ENCODE measurements at places on chromosomes 5 and 9. TPM values are rescaled to one million over a fixed set of nuclear protein-coding genes. Genes with fewer than 3 reads are reported as not detected.

DNA sequence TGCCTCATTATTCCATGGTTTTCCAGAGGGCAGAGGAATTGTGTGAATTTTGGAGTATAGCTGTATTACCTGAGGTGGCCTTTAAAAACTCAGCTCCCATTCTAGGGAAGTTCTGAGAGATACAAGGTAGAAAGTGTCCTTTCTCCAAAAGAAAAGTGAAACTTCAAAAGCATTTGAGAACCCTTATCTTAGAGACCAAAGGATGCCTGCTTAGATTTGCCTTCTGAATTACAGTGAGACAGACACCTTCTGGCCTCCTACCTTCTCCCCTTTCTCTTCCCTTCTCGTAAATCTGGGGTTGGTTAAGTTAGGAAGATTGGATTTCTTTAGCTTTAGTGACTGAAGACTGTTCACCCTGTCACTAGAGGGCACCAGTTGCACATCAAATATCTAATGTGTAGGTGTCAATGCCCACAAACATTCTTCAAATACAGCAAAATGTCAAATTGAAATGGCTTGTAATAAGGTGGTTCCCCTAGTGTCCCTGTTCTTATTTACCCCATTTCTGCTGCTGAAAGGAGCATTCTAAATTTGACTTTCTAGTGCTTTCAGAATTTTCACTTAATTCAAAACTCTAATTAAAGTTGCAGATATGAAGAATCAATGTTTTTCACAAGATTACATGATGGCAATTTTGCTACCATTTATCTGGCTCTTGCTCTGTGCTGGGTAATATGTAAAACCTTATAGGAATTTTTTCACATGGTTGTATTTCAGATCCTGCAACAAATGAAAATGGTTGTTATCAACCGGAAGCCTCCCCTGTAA, 46.7 kb downstream of the PRRC1 start:
- no peak overlapping the region for H3K27ac ChIP-seq
- H3K36me3 ChIP-seq = no peaks in the 10 kb centered on the region
- H3K4me1 ChIP-seq = no peaks in the 10 kb centered on the region
- DNase-seq = no peak

- no peaks in the 10 kb centered on the region for H3K4me1 ChIP-seq
- no peaks in the 10 kb centered on the region for H3K27me3 ChIP-seq
- no peak for DNase-seq
- H3K36me3 ChIP-seq = no peaks in the 10 kb centered on the region
- H3K27ac ChIP-seq = no peak overlapping the region
These were observed 20.5 kb upstream of the NDFIP1 start for GRCh38 chr5:142087920-142088679.

DNA sequence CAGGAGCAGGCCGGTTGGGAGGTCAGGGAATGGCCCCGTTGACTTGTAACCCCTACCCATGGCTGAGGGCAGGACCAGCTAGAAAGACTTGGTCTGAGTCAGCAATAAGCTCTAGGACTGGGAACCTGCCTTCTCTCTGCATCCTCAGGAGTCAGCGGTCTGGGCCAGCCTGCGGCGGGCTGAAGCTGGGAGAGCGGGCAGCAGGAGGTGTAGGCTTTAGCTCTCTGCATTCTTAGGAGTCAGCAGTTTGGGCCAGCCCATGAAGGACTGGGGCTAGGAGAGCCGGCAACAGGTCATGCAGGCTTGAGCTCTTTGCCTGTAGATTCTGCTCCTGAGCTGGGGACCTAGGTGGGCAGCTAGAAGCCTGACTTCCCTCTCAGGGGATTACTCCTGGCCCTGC, 6.4 kb upstream of the SMIM32 start:
- DNase-seq = no peak
- no peaks in the 10 kb centered on the region for H3K4me1 ChIP-seq
- H3K27me3 ChIP-seq = peaks cover 4% of the 10 kb centered on the region
- no peak overlapping the region for H3K27ac ChIP-seq
- no peak overlapping the region for H3K4me3 ChIP-seq

- no peaks in the 10 kb centered on the region for H3K27me3 ChIP-seq
- no peaks in the 10 kb centered on the region for H3K36me3 ChIP-seq
- peaks cover 33% of the 10 kb centered on the region for H3K4me1 ChIP-seq
- peak overlapping the region; percentile 40 for H3K4me3 ChIP-seq
- H3K27ac ChIP-seq = peak overlapping the region; percentile 66
These were observed 138.4 kb downstream of the LHFPL2 start for GRCh38 chr5:78509884-78510769.

GRCh38 chr5:125181955-125182354, 435.5 kb upstream of the ZNF608 start:
- H3K4me3 ChIP-seq = no peak overlapping the region
- no peaks in the 10 kb centered on the region for H3K4me1 ChIP-seq
- H3K27ac ChIP-seq = no peak overlapping the region
- no peaks in the 10 kb centered on the region for H3K27me3 ChIP-seq

- no peaks in the 10 kb centered on the region for H3K36me3 ChIP-seq
- H3K27ac ChIP-seq = peak overlapping the region; percentile 99
- peaks cover 90% of the 10 kb centered on the region for H3K4me1 ChIP-seq
- peak overlapping the region; percentile 21 for H3K4me3 ChIP-seq
These were observed 6.0 kb downstream of the B4GALT1 start for GRCh38 chr9:33161011-33161588.

- no peaks in the 10 kb centered on the region for H3K27me3 ChIP-seq
- H3K36me3 ChIP-seq = no peaks in the 10 kb centered on the region
- H3K27ac ChIP-seq = no peak overlapping the region
- no peak for DNase-seq
- peak overlapping the region; percentile 19 for H3K4me3 ChIP-seq
These were observed 91.5 kb downstream of the LMNB1 start for GRCh38 chr5:126868338-126869004.

DNA sequence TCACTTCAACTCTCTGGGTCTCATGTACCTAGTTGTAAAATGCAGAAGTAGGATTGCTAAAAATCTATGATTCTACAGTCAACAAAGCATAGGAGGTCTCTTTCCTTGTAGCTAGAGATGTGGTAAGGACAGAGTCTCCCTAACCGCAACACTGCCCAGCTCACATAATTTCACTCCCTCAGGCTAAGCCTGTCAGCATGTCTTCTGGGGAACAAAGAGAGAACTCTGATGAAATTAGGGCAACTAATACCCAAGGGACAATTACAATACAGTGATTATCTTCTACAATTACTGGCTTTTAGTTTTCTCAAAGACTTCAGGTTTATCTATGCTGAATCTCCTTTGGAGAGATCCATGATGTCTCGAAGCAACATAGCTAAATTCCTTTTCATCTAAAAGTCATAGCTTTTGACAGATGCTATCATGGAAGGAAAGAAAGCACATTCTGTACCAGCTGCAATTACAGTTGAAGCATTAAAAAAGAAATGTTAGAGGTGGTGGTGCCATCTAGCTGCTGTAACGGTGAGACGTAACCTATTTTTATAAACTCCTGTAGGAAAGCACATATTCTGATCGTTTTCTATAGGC, 141.1 kb upstream of the TARS1 start:
- H3K27ac ChIP-seq = peak overlapping the region; percentile 13
- no peak overlapping the region for H3K4me3 ChIP-seq
- H3K4me1 ChIP-seq = no peaks in the 10 kb centered on the region

The SHISAL2B gene
- not detected for total RNA-seq

The PLAC8L1 gene
- total RNA-seq = not detected

The HRH2 gene
- total RNA-seq = 35.1 TPM
